H9 (cell line): ENCODE measurements at places on chromosomes 16 and 17. TPM values are rescaled to one million over a fixed set of nuclear protein-coding genes. Genes with fewer than 3 reads are reported as not detected.

The CCL23 gene
- not detected in 2 replicates for total RNA-seq

The TMEM114 gene
- 0.33 and 1.2 TPM in 2 replicates for total RNA-seq

The CTRB1 gene
- not detected in 2 replicates for total RNA-seq

The SPIRE2 gene
- total RNA-seq: 6.7 and 6.9 TPM in 2 replicates

The GPR139 gene
- total RNA-seq: 0.22 TPM in 1 of 2 replicates, not detected in the other

The FOXN1 gene
- not detected in 2 replicates for total RNA-seq

The TLCD3B gene
- total RNA-seq: 20.9 and 22.3 TPM in 2 replicates

The ATP2C2 gene
- total RNA-seq: 2.8 and 4.0 TPM in 2 replicates

The EME1 gene
- 15.1 and 16.5 TPM in 2 replicates for total RNA-seq

The PDP2 gene
- total RNA-seq: 22.0 and 23.1 TPM in 2 replicates
